ENCODE measurements at places on chromosomes 5 and 9.

- DNase-seq: no peak
These were observed 257.8 kb downstream of the FSTL4 start for GRCh38 chr5:133354323-133355185.

DNA sequence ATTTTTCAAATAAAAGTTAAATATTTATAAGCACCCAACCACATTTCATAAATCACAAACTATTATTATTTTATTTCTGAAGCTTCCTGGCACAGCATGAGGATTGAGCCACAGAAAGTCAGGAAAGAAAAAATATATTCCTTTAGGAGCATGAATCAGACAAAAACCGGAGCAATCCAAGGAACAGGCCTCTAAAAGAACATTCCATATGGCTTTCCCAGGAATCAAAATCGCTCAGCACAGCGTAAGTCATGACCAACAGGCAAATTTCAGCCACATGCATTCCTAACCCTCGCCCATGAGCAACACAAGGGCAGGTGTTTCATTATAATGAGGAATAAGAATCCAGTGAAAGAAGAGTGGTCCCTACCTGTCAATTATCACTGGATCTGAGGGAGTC, 26.7 kb downstream of the EBF1 start:
- DNase-seq: no peak

DNA sequence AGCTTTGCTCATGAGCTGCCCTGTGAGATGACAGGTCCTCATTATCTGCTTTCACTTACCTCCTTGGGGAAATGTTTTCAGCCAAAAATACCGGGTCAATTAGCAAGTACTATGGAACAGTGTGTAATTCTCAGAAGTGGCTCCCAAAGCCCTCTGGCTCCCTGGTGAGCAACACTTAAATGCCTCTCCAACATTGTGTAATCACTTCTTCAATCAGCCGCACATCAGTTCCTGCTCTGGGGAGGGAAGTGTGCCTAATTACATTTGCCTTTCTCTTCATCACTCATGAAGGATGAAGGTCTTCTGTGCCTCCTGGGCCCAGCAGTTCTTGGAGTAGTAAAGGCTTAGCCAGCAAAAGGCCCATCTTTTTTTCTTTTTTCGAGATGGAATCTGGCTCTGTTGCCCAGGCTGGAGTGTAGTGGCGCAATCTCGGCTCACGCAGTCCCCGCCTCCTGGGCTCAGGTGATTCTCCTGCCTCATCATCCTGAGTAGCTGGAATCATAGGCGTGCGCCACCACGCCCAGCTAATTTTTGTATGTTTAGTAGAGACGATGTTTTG, 23.1 kb downstream of the NIM1K start:
- no peak for DNase-seq

- no peak for DNase-seq
These were observed 114.7 kb upstream of the SLC44A1 start for GRCh38 chr9:105129731-105130130.

DNA sequence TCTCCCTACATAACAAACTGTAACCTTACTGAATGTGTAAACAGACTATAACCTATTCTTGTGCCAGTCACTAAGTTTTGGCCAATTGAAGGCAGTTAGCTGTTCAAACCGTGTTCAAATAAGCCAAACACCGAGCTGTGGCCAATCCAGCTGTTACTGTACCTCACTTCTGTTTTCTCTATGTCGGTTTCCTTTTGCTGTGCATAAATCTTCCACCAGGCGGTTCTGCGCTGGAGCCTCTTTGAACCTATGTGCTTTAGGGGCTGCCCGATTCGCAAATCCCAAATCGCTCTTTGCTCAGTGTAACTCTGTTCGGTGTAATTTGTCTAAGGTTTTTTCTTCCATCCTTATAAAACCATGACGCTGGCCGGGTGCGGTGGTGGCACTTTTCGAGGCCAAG, 31.8 kb downstream of the F2R start:
- no peak for DNase-seq

DNA sequence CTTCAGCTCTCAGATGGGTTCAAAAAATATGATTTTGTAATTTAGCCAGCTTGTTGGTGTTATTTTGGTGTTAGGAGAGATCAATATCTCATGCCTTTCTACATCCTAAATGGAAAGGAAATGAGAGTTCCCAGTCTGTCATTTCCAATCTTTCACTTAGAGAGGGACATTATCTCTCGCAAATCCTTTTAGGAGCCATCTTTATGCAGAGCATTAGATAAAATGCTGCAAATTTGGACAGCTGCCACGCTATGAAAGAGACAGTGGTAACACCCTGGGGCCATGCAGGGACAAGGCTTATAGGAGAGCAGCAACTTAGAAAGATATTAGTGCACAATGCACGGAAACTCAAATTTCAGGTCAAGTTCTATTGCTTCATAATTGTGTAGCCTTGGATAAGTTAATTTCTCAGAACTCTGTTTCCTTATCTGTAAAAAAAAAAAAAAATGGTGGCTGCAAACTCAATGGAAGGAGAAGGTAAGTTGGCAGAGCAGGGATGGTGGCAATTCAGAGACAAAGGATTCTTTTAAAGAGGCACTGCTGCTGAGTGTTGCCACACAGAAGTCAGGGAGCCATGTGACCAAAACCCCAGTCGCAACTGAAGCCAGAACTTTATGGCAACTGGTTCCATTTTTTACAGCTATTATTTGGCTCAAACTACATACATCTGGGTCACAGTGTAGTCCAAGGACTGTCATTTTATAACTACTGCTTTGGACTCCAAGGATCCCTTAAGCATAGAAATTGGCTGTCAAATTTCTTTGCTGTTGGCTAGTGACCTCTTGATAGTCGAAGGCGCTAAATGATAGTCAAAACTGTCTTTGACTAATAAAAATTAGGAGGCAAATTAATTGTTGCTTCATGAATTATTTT, 210.2 kb downstream of the FRMD3 start:
- no peak for DNase-seq

DNA sequence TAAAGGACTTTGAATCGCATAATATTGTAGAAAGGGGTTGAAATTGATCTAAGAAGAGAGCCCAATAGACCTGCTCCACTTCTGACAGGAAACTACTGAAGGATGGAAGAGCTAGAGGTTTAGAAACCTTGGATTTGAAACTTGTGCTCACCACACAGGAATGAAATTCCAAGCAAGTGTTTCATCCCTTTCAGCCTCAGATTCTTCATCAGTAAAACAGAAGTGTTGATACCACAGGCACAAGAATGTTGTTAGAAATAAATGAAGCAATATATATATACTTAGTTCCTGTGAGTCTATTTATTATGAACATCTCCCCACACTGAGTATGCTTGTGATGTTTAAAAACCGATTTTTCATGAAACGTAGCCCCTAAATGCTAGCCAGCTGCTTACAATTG, 43.8 kb downstream of the PRRC1 start:
- no peak for DNase-seq

DNA sequence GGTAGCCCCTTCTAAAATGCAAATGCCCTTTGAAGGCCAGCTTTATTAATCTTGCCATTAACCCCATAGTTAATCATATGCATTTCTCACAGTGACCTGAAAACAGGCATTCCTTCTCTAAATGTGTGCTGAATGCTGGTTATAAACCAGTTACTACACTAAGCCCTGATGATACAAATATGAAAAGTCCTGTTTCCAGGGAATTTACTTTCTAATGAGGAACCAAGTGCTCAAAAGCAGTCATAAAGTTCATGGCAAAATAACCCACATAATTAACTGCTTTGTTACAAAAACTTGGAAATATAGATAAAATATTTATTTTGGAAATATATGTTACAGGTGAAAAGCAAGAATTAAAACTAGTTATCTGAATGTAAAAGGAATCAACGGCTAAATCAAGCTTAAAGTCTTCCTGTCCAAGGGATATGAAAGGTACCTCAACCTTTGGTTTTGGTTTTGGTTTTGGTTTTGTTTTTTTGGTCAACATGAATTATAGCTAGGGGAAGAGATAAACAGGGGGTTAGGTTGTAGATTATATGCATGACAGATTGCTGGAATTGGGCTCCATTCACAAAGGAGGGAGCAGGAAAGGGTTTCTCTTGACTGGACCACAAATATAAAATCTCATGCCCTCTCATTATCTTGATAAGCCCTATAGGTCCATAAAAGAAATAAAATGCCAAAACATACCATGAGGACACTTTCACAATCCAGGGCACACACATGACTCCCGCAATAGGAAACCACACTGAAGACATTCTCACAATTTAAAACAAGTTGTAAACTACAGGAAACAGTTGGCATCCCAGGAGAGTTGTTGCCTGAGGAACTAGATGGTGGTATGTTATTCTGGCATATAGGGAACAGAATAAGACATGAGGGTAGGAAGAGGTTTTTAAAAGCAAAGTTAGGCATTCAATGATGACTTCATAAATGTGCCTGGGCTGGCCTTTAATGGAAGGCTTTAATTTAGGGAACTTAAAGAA, 46.7 kb upstream of the MACIR start:
- no peak for DNase-seq

- DNase-seq: no peak
These were observed 83.0 kb downstream of the NDUFS4 start for GRCh38 chr5:53643445-53643844.

DNA sequence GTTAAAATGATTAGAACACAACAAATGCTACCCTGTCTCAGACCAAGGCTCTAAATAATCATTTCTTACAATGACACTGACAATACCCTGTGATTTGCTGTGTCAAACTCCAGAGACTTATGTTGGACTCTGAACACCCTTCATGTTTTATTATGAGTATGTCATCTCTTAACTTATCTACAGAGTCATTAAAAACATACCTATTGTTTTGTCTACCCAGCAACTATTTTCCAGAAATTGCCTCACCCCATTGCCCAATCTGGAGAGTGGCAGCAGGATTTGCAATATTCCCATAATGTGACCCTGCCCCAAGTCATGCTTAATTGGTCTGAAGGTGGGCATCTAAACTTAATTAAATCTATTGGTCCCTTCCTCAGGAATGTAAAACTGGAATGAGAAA, 23.0 kb upstream of the KIF2A start:
- DNase-seq: no peak

- no peak for DNase-seq
These were observed 125.3 kb downstream of the CRB2 start for GRCh38 chr9:123481209-123481865.

- no peak for DNase-seq
These were observed 171.9 kb upstream of the GDNF start for GRCh38 chr5:38011668-38012188.

Measured in nucleus accumbens (tissue), 56 donors.